Activated CD4-positive, alpha-beta T cell treated with anti-CD3 and anti-CD28 coated beads, Interleukin-2, amount 50 U/mL, for 16 hours (primary cell): ENCODE measurements at places on chromosomes 7 and 10.

DNA sequence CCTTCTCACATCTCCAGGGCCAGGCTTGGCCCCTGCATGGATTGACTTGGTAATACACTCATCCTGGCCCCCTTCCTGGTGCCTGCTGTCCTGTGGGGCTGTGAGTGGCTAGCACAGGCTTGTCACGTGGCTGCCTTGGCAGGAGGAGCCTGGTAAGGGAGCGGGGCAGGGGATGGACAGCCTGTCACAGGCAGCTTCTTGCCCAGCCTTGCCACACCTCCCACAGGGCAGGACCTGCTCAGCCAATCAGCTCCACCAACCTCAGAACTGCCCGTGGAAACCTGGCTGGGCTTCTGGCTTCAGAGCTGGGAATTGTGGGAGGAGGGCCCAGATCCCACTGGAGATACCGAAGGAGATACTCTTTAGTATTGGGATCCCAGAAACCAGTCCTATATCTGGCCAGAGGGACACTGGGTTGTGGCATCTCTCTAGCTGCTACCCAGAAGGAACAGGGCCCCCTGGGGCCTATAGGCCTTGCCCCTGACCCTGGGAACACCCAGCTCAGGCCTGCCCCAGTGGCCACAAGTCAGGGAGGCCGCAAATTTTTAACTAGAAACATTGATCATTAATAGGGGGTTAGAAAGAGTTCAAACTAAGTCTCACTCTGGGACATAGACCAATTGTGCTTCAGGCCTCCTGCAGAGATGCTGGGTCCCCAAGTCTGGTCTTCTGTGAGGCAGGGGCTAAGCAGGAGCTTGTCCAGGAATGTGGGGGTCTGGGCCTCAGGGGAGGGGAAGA is at the start of gene HOGA1:
Gene HOGA1 (plus strand): TSS at position 330 of the 738 bp plus-strand sequence. CDS start 315 bp downstream, at position 645.
- no peak for DNase-seq

- DNase-seq: no peak
Observed at GRCh38 chr10:107031931-107032699, 132.4 kb downstream of the SORCS1 start.

GRCh38 chr7:75946207-75946855 is 31.4 kb downstream of the POR start:
- no peak for DNase-seq

- DNase-seq: no peak
Observed at GRCh38 chr10:131833446-131834080, 67.2 kb upstream of the PPP2R2D start.

GRCh38 chr10:32600317-32600716 is 154.4 kb downstream of the CCDC7 start:
- no peak for DNase-seq

DNA sequence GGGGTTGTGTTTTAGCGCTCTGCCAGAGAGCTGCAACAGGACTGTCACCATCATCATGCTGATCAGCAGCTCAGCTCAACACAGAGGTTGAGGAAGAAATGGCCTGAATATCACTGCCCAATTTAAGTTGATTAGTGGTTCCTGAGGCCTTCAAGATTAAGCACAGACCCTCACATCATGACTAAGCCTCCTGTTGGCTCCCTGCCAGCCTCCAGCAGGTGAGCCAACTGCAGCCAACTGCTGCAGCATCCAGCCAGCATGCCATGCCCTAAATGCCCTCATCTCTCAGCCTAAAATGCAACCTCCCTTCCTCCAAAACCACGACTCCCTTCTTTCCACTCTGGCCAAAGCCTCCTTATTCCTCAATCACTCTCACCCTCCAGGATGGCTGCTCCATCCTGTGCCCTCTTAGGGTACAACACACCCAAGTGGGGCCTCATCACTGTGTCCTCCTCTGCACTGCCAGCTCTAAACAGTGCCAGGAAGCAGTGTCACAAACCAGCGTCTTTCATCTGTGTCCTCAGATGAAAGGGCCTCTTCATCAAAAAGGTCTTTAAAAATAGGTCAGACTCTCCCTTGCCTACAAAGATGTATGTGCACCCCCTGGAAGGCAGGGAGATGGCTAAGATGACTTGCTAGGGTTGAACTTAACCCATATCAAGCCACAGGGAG is 259.3 kb downstream of the ZEB1 start:
- DNase-seq: no peak

DNA sequence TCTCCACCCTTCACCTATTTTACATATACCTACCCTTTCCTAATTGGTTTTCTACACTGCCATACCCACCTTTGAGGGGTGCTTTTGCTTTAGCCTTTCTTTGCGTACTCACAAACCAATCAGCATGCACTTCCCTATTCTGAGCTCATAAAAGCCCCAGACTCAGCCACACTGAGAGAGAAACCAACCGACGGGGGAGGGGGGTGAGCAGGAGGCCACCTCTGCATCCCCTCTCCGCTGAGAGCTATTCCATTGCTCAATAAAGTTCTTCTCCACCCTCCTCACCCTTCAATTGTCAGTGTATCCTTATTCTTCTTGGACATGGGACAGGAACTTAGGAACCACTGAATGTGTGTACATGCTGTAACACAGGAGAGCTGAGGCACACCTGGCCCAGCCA is 9.0 kb upstream of the FKBP9 start:
- no peak for DNase-seq

GRCh38 chr10:35607475-35608327 is 2.6 kb downstream of the GJD4 start:
- no peak for DNase-seq

- DNase-seq: no peak
Observed at GRCh38 chr10:20977300-20977699, 80.2 kb upstream of the NEBL start.

DNA sequence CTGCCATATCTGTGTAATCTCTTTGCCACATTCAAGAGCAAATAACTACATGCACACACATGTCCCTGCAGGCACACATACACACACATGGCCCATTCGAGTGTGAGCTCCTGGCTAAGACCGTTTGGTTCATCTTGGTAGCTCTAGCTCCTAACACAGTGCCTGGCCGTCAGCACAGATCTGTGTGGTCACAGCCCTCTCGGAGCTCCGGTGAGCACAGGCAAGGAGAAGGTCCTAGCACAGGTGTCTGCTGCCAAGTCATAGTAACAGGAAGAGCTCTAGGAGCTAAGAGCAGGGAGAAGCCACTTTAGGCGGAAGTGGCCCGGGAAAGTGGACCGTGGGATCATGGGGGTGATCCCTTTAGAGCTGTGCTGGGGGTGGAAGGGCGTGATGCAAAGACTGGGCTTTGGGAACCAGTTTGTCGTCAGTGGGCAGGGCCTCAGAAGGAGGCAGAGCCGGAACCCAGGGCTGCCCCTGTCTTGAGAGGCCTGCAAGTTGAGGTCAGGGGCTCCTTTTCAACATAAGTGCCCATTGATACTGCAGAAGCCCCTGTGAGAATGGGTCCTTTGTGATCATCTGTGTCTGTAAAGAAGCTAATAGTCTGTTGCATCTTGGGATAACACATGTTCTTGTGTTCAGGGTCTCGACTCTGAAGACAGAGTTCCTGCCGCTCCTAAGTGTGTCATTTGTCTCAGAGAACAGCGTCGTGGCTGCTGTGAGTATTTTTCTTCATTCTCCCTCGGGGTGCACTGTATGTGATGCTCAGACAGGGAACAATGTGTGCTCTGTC is 16.6 kb upstream of the ARPC1B start:
- no peak for DNase-seq

DNA sequence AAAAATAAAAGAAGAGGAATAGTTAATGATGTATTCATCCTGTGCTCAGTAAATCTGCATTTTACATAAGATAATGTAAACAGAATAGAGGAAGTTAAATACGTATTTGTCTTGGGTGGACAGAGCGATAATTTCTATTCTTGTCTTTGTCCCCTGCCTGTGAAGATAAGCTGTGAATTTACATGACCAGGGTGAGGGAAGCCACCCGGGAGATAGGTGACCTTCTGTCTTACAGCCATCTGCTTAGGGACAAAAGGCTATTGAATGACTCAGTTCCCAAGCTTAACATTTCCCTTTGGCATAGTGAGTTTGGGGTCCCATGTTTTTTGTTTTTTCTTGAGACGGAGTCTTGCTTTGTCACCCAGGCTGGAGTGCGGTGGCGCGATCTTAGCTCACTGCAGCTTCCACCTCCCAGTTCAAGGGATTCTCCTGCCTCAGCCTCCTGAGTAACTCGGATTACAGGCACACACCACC is 88.7 kb upstream of the KCTD7 start:
- DNase-seq: no peak

GRCh38 chr7:95608359-95609173 is 12.2 kb upstream of the PDK4 start:
- no peak for DNase-seq

GRCh38 chr10:132064082-132064755 is 1.5 kb upstream of the JAKMIP3 start:
- DNase-seq: no peak

DNA sequence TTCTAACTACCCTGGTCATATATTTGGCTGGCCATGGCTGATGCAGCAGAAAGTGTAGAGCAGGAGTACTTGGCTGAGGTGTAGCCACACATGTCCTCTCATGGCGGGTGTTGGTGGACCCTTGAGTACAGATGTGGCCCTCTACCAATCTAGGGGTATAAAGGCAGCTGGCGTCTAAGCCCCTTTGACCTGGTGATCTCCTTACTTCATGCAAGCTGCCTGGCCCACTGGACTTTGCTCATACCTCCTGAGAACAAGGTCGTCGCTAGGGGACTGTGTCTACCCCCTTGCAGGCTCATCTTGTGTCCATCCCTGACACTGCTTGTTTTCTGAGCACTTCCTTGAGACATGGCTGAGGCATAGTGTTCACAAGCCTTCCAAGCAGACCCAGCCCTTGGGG is 287.8 kb downstream of the RPS24 start:
- no peak for DNase-seq

DNA sequence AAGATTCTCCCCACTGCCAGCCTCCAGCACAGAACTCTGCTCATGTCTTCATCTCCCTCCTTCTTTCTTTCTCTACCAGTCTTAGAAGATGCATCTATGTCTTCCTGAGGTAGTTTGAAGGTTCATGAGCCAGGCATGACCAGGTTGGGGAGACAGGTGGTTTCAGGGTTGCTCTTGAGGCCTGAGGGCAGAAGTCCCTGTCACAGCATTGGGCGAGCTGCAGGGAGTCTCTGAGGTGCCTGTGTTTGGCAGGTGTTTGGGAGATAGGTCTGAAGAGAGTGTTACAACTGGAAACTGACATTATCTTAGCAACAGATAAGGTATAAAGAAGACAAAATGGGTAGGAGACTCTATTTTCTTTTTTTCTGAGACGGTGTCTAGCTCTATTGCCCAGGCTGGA is 18.7 kb downstream of the PRSS2 start:
- DNase-seq: peak; percentile 28

DNA sequence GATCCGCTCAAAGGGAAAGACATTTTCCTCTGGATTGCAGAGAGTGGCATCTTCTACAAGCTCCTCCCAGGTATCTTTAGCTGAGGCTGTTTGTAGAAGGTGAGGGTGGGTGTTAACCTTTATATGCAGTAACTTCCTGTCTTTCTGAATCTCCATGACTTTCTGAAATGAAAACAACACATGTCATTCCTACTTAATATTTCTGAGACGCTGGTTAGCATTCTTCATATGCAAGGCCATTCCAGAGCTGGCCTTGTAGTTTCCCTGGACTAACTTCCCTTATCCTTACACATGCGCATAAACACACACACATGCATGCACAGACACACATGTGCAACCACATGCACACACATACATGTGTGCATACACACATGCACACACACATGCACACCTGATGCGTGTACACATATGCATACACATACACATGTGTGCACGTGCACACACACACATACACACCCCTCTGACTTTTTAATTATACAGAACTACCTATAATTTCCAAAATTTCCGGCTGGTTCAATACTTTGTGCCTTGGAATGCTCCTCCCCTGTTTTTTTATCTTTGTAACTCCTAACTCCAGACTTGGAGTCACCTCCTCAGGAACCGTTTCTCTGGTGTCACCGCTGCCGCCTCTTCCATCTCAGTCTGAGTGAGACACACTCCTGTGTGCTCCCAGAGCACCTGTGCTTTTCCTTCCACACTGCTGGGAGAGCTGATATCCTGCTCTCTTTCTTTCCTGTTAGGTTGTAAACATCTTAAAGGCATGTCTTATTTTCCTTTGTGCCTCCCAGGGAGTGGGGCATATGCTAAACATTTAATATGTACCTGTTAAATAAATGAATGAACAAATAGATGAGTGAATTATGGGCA is 55.2 kb downstream of the LRRC18 start:
- DNase-seq: no peak

GRCh38 chr7:117023325-117023854 is 70.1 kb downstream of the ST7 start:
- DNase-seq: peak; percentile 34

GRCh38 chr7:128008744-128009143 is 22.5 kb downstream of the LRRC4 start:
- DNase-seq: no peak

GRCh38 chr10:103102195-103102594 is 90.9 kb downstream of the NT5C2 start:
- no peak for DNase-seq

- DNase-seq: no peak
Observed at GRCh38 chr7:79615466-79615865, 162.0 kb upstream of the MAGI2 start.

DNA sequence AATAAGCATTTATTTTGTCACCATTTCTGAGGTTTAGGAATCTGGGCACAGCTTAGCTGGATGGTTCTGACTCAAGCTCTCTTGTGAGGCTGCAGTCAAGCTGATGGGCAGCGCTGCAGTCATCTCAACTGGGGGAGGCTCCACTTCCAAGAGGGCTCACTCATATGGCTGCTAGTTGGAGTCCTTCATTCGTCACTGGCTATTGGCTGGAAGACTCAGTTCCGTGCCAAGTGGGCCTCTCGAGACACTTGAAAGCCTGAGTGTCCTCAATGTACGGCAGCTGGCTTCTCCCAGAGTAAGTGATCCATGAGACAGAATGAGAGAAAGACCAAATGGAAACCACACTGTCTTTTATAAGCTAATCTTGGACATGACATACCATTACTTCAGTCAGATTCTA is 21.6 kb upstream of the COL13A1 start:
- DNase-seq: no peak
